ENCODE measurements at places on chromosomes 3 and 15. TPM values are rescaled to one million over a fixed set of nuclear protein-coding genes. Genes with fewer than 3 reads are reported as not detected.

The GTF2E1 gene
- total RNA-seq = 14.4 TPM

The LMAN1L gene
- under 0.01 TPM for total RNA-seq

DNA sequence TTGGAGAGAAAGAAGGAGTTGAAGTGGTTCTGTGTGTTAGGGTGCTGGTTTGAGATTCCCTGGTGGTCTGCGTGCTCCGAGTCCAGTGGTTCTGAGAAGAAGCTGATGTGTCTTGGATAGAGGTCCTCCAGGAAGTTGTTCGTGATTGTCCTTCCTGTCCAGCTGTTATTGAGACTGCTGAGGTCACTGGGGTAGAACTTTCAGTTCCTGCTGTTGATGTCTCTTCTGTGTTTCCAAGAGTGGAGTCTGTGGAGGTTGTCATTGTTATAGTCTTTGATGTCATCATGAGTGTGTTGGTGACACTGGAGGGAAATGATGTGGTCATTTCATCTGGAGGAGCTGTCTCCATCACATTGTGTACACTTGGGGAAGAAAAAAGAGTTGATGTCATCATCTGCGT lies 20.8 kb downstream of the MUC4 start:
- no peaks in the 10 kb centered on the region for H3K36me3 ChIP-seq
- DNase-seq = no peak
- H3K4me3 ChIP-seq = no peak overlapping the region
- H3K27me3 ChIP-seq = peaks cover 4% of the 10 kb centered on the region
- H3K4me1 ChIP-seq = no peaks in the 10 kb centered on the region

The RPLP1 gene
- 94.6 TPM for total RNA-seq

GRCh38 chr15:85618956-85619491 lies 175.7 kb downstream of the KLHL25 start:
- H3K4me3 ChIP-seq = peak overlapping the region; percentile 69
- H3K4me1 ChIP-seq = peaks cover 81% of the 10 kb centered on the region
- peak; percentile 62 for DNase-seq
- H3K27me3 ChIP-seq = no peaks in the 10 kb centered on the region

GRCh38 chr3:25044762-25045710 lies 383.0 kb upstream of the RARB start:
- no peak overlapping the region for H3K27ac ChIP-seq
- H3K4me3 ChIP-seq = no peak overlapping the region
- no peaks in the 10 kb centered on the region for H3K36me3 ChIP-seq
- no peaks in the 10 kb centered on the region for H3K27me3 ChIP-seq
- H3K4me1 ChIP-seq = peaks cover 3% of the 10 kb centered on the region
- no peak for DNase-seq

DNA sequence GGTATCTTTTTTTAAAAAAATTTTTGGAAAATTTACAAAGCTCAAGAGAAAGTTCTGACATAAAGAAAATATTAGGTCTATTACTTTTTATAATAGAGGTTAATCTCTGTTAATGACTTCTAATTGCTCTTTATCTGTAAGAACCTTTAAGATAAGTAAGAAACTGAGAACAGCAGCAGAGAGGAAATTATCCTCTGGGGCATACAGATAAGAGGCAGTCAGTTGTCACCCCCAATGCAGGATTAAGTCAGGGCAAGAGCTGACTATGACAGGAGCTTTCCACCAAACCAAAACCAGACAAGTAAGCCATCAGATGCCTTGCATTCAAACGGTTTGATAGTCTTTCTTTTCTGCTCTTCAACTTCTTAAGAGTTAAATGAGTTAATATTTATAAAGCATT lies 149.0 kb downstream of the GSK3B start:
- H3K36me3 ChIP-seq = no peaks in the 10 kb centered on the region
- no peak for DNase-seq
- no peak overlapping the region for H3K27ac ChIP-seq
- H3K27me3 ChIP-seq = no peaks in the 10 kb centered on the region
- no peak overlapping the region for H3K4me3 ChIP-seq

DNA sequence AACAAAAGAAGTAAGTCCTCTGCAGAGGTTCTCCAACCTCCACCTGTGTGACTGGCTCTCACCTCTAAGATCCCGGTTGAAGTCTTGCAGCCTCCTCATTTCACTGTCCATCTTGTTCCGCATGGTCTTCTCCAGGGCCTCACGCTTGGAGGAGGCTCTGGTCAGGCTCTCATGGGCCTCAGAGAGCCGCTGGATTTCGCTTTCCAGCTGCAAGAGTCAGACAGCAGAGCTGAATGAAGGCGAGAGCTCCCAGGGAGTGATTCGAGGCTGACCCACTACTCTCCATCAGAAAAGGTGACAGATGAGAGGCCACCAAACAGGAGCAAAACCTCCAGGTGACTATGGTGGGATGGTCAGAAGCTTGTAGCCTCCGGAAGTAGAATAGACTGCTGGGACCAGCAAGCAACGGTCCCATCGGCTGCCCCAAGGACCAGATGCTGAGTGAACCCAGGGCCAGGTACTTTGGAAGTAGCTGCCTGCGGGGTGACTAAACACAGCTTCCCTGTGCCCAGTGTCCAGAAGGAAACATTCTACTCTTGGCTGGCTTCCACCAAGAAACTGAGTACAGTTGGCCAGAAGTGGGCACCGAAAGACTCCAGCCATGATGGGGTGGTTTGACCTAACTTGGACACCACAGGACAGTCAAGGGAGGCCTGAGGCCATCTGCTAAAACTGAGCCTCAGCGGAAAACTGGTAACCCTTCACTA lies 7.9 kb downstream of the AMOTL2 start:
- H3K4me3 ChIP-seq = no peak overlapping the region
- no peaks in the 10 kb centered on the region for H3K27me3 ChIP-seq
- peak; percentile 84 for DNase-seq
- H3K27ac ChIP-seq = peak overlapping the region; percentile 70

GRCh38 chr15:31145271-31145911 lies 43.9 kb upstream of the TRPM1 start:
- H3K36me3 ChIP-seq = no peaks in the 10 kb centered on the region
- H3K4me1 ChIP-seq = peaks cover 3% of the 10 kb centered on the region
- H3K27ac ChIP-seq = no peak overlapping the region
- DNase-seq = no peak
- H3K4me3 ChIP-seq = no peak overlapping the region

- H3K27me3 ChIP-seq = no peaks in the 10 kb centered on the region
- no peaks in the 10 kb centered on the region for H3K4me1 ChIP-seq
- H3K27ac ChIP-seq = no peak overlapping the region
- no peak overlapping the region for H3K4me3 ChIP-seq
- no peak for DNase-seq
Measured at GRCh38 chr3:190825386-190826016, 37.0 kb downstream of the GMNC start.

The OSBPL10 gene
- 25.0 TPM for total RNA-seq

DNA sequence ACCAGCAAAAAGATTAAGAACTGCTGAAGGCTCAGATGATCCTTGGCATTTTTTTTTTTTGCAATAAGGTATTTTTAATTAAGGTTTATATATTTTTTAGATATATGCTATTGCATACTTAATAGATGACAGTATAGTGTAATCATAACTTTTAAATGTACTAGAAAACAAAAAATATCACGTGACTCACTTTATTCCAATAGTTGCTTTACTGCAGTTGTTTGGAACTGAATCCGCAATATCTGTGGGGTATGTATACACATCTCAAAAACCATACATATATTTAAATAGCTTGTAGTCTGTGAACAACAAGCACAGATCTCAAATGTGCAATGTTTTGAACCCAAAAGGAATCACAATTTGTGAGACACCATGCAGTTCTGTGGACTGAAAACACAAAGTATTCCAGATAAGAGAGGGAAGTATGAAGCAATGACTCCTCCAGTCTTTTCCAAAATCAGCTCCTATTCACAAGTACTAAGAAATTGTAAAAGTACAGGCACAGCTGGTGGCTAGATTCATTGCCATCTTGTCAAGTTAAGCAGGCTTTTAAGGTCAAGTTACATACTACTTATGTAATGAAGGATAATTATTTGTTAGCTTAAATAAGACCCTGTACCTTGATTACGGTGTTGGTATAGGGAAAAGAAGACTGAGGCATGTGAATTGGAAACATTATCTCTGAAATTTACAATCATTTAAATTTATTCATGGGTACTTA lies 331.1 kb downstream of the TBC1D5 start:
- no peaks in the 10 kb centered on the region for H3K4me1 ChIP-seq
- DNase-seq = no peak
- H3K36me3 ChIP-seq = no peaks in the 10 kb centered on the region
- H3K27ac ChIP-seq = no peak overlapping the region
- no peaks in the 10 kb centered on the region for H3K27me3 ChIP-seq
- H3K4me3 ChIP-seq = no peak overlapping the region

DNA sequence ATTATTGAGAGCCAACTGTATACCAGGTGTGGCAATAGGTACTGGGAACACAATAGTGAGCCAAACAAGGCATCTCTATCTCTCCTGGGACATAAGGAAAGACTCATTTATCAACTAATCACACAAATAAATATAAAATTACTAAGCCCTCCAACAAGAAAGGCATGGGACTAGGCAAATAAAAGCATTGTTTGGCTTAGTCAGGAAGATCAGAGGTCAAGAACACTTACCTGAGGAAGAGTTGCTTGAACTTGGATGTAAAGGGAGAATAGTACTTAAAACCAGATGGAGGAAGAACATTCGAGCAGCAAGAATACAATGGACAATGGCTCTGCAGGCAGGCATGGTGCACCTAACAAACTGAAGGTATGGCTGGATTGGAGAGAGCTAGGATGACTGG lies 300.7 kb downstream of the WDR72 start:
- no peaks in the 10 kb centered on the region for H3K27me3 ChIP-seq
- H3K4me3 ChIP-seq = no peak overlapping the region

- H3K36me3 ChIP-seq = no peaks in the 10 kb centered on the region
- H3K27me3 ChIP-seq = no peaks in the 10 kb centered on the region
- no peak for DNase-seq
Measured at GRCh38 chr15:84915606-84915958, 31.1 kb downstream of the SLC28A1 start.

- H3K36me3 ChIP-seq = no peaks in the 10 kb centered on the region
- DNase-seq = no peak
- H3K4me3 ChIP-seq = no peak overlapping the region
Measured at GRCh38 chr15:47203993-47204392, 513.3 kb upstream of the SEMA6D start.

DNA sequence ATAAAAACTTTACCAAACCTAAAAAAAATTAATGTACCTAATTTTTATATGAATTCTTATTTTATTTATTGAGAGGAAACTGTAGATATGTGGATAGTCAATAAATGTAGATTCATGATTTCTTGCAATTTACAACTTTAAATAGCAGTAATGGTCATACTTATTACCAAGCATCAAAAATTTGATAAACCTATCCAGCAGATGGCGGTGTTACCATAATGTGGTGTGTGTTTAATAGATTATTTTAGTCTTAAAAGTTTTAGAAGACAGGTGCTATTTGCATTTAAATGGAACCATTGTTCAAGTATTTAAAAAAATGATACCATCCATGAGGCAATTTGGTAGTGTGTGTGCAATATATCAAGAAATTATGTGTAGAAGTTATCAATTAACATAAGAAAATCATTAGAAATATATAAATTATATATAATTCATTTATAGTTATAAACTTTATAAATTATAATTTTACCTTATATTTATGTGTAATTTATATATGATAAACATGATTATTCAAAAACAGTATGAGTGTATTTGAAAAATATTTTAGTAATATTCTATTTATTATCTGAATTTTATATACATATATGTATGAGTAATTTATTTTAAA lies 176.0 kb upstream of the BCHE start:
- H3K4me3 ChIP-seq = no peak overlapping the region
- H3K36me3 ChIP-seq = no peaks in the 10 kb centered on the region
- no peak overlapping the region for H3K27ac ChIP-seq
- no peak for DNase-seq

DNA sequence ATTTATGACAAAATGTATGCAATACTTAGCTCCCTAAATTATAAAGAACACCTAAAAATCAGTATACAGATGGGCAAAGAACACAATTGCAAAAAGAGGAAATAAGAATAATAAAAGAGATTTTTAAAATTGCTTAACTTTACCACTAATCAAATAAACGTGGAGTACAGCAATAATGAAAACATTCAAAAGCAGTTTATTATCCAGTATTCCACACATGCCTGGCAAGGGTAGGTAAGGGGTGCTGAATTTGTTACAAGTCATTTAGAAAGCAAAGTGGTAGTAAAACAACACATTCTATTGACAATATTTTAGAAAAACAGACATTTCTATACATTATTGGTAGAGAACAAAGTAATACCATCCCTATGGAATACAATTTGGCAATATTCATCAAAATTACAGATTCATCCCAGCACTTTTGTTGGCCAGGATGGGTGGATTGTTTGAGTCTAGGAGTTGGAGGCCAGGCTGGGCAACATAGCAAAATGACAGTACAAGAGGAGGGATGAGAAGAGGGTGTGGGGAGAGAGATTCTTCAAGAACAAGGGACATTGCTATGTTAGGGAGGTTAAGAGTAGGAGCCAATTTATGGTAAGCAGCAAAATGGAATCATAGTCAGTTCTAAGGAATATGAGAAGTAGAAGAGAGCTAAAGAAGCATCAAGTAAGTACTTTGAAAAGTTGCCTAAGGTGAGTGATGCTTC lies 3.7 kb upstream of the ACKR4 start:
- peak overlapping the region; percentile 90 for H3K27ac ChIP-seq
- H3K4me1 ChIP-seq = peaks cover 26% of the 10 kb centered on the region
- H3K4me3 ChIP-seq = peak overlapping the region; percentile 8
- no peaks in the 10 kb centered on the region for H3K36me3 ChIP-seq

- no peaks in the 10 kb centered on the region for H3K36me3 ChIP-seq
- DNase-seq = peak; percentile 93
- peaks cover 7% of the 10 kb centered on the region for H3K4me1 ChIP-seq
- H3K27ac ChIP-seq = no peak overlapping the region
- H3K27me3 ChIP-seq = no peaks in the 10 kb centered on the region
Measured at GRCh38 chr15:92714077-92714476, 58.5 kb upstream of the FAM174B start.

- peak; percentile 47 for DNase-seq
- no peaks in the 10 kb centered on the region for H3K36me3 ChIP-seq
- H3K27ac ChIP-seq = no peak overlapping the region
Measured at GRCh38 chr15:45144775-45145174, 15.0 kb downstream of the DUOX1 start.

GRCh38 chr3:123299581-123299980 lies 97.8 kb downstream of the SEC22A start:
- H3K36me3 ChIP-seq = no peaks in the 10 kb centered on the region
- peaks cover 16% of the 10 kb centered on the region for H3K27me3 ChIP-seq
- no peak overlapping the region for H3K4me3 ChIP-seq
- H3K27ac ChIP-seq = no peak overlapping the region
- peak; percentile 47 for DNase-seq
- no peaks in the 10 kb centered on the region for H3K4me1 ChIP-seq

Data from osteoblast (primary cell).